ENCODE measurements at places on chromosomes 1 and 21.

- no peak for DNase-seq
These were observed at the start of gene S100A5 for GRCh38 chr1:153540394-153541361. TSS of gene S100A5 (minus strand) at chr1:153540934. CDS start at chr1:153540191, 743 bp downstream.

GRCh38 chr21:41777951-41778815, 11.3 kb upstream of the RIPK4 start:
- DNase-seq, result peak; percentile 60

- no peak for DNase-seq
These were observed 208.2 kb upstream of the TMEM51 start for GRCh38 chr1:14945132-14946010.

GRCh38 chr1:205183676-205184335, 27.7 kb downstream of the DSTYK start:
- no peak for DNase-seq

DNA sequence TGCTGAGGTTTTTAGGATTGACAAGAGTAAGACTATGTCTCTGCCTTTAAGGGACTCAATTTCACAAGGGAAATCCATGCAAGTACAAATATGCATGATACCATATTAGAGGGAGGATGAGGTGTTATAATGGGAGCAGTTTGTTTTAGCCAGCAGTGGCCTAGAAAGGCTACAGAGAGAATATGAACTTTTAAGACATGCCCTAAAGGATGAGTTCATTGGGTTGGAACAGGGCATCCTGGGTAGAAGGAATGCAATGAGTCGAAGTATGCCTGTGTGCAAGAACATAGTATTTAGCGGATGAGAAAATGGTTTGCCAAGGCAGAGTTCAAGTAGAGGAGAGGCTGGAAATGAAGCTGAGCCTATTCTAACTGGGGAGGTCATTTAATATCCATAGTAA, 32.6 kb upstream of the LEPR start:
- DNase-seq, result no peak

DNA sequence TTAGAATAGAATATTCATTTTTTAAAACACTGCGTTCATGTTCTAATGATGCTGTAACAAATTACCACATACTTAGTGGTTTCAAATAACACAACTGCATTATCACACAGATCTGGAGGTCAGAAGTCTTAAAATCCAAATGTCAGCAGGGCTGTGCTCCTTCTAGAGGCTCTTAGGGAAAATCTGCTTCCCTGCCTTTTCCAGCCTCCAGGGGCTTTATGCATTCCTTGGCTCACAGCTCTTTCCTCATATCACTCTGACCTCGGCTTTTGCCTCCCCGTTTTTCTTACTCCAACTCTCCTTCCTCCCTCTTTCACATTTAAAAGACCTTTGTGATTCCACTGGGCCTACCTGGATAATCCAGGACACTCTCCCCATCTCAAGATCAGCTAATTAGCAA, 18.6 kb upstream of the FMN2 start:
- DNase-seq, result no peak

GRCh38 chr1:23742670-23743286, 493 bp upstream of the ELOA start:
- no peak for DNase-seq

DNA sequence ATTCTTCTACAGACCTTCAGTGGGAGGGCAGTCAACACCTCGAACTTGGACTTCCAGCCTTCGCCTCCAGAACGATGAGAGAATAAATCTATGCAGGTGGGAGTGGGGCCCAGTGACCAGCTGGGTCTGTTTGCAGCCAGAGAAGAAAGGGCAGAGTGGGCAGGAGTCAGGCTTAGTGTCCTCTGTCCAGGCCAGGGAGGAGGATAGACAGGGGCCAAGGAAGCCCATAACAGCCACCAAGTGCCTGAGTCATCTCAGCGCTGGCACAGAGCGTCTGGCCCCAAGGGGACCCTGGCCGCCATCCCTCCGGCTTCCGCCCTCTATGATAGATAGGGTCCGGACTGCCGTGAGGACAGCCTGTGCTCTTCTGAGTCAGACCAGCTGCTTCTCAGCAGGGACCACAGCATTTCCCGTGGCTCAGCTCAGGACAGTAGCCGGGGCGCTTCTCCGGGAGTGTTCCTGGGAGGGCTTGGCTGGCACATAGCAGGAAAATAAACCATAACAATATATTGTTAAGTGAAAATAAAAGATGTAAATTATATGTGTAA, 133.1 kb upstream of the C1orf174 start:
- no peak for DNase-seq

GRCh38 chr1:156746406-156746727, 5.1 kb downstream of the HDGF start:
- DNase-seq, result no peak

- no peak for DNase-seq
These were observed 42.7 kb upstream of the ARHGEF16 start for GRCh38 chr1:3411806-3412205.

DNA sequence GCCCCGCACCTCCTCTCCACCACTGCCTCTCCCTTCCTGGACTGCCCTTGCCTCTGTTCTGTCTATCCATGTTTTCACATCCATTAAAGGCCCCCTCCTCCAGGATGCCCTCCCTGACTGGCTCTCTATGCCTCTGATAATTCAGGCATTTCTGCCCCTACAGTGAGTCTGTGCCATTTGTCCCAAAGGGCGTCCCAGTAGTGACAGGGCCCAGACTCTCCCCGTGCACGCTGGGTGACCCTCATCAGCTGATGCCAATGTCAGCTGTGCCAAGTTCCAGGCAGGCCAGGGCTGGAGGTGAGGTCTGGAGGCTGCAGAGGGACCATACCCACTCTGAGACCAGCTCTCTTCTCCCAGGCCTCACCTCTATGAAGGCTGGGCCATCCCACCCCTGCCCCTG, 3.2 kb upstream of the PLEKHG5 start:
- DNase-seq, result no peak

- no peak for DNase-seq
These were observed 7.2 kb downstream of the SETD4 start for GRCh38 chr21:36052860-36053714.

GRCh38 chr1:162040657-162041056, 17.0 kb upstream of the OLFML2B start:
- DNase-seq, result no peak

GRCh38 chr1:12049616-12050015, 13.5 kb upstream of the TNFRSF8 start:
- DNase-seq, result no peak

GRCh38 chr1:183363972-183364371, 54.2 kb downstream of the NMNAT2 start:
- no peak for DNase-seq

DNA sequence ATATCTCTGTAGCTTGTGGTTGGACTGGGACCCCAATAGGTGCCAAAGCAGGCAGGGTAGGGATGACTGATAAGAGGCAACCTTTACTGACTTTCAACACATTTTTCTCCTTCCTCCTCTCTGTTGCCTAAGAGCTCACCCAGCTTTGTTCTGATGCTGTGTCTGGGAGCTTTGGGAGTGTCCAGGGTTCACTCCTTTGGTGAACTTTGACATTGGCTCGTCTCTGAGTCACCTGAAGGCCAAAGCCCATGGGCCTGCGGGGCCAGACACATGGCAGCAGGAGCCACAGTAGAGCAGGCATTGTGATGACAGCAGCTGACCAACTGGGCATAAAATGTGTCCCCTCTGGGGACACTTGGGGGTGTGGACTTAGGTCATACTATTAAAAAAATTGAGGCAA, 99.5 kb upstream of the ZNF644 start:
- DNase-seq, result no peak

- no peak for DNase-seq
These were observed 6.2 kb upstream of the SPRR2F start for GRCh38 chr1:153119491-153119971.
